ENCODE measurements at places on chromosomes 16 and 17.

GRCh38 chr16:85759631-85760419 lies 8.9 kb upstream of the C16orf74 start:
- no peak for DNase-seq

DNA sequence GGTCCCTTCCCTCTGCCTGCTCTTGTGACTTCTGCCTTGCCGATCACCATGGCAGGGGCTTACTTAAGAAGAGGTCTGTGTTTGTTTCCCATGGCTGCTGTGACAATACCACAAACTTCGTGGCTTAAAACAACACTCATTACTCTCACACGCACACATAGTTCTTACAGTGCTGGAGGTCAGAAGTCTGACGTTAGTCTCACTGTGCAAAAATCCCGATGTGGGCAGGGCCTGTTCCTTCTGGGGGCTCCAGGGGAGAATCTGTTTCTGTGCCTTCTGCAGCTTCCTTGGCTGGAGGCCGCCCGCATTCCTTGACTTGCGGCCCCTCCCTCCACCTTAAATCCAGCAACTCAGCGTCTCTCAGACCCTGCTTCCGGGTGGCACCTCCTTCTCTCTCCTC lies 249.2 kb upstream of the GSE1 start:
- DNase-seq: no peak

DNA sequence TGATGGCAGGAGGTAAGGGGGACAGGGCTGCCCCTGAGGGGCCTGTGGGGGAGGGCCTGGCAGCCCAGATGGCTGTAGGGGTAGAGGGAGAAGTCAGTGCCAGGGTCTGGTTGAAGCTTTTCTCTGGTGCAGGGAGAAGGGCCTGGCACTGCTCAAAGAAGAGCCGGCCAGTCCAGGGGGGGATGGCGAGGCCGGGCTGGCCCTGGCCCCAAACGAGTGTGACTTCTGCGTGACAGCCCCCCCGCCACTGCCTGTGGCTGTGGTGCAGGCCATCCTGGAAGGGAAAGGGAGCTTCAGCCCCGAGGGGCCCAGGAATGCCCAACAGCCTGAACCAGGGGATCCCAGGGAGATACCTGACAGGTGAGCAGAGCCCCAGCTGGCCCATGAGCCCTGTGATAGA lies 2.8 kb upstream of the NOL3 start:
- no peak for DNase-seq

GRCh38 chr16:72137380-72138063 lies 34.4 kb downstream of the PMFBP1 start:
- no peak for DNase-seq

DNA sequence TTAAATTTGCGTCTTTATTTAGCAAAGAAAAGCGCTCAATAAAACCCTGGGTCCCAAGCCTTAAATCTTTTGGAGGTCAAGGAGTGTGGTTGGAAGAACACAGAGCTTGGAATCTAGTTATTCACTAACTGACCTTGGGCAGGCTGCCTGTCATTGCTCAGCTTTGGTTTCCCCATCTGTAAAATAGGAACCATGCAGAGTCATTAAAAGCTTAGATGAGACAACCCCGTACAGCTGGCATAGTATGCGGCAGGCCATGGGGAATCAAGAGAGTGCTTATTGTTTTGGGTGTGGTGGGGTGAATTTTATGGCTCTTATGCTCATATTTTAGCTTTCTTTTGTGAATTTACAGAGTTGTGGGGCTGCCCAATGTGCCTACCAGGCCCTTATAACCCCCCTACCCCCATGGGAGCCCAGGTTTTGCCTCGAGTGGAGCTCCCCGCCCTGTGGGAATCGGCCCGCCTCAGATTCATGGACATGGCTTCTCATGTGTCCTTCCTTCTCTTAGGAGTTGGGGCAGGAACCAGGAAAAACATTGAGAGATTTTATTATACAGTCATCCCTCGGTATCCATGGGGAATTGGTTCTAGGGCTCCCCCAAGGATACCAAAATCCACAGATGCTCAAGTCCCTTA lies 113.5 kb downstream of the CLEC16A start:
- no peak for DNase-seq

- no peak for DNase-seq
Measured at GRCh38 chr17:42185621-42185930, 324 bp upstream of the HCRT start.

- DNase-seq: no peak
Measured at GRCh38 chr16:70677499-70678120, 8.2 kb downstream of the MTSS2 start.

- no peak for DNase-seq
Measured at GRCh38 chr17:78107457-78107856, 21.1 kb downstream of the TMC6 start.

DNA sequence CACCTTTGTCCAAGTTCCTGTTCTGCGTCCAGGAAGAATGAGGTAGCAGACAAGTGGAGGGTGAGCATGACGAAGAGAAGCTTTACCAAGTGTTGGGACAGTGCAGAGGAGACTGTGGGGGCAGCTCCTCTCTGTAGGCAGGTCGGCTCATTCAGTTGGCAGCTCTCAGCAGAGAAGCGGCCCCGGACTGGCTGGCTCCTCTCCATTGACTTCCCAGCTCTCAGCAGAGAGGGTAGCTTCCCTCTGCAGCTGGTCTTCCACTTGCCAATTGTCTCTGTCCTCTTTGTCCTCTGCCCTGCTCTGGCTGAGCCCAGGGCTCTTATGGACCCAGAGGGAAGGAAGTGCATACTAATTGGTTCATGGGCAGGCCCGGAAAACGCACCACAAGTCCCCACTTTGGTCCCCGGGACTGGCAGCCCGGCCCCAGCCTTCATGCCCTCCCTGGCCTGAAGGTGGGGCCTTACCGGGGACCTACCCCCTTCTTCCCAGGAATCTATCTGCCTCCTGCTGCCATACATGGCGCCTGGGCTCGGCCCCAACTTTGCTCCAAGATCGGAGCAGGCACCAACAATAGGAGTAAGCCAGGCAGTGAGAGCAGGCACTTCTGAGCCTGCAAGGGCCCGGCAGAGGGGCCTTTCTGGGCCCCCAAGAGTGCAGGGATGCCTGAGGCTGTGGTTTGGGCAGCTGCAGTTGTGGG lies 10.1 kb downstream of the KCTD5 start:
- no peak for DNase-seq

DNA sequence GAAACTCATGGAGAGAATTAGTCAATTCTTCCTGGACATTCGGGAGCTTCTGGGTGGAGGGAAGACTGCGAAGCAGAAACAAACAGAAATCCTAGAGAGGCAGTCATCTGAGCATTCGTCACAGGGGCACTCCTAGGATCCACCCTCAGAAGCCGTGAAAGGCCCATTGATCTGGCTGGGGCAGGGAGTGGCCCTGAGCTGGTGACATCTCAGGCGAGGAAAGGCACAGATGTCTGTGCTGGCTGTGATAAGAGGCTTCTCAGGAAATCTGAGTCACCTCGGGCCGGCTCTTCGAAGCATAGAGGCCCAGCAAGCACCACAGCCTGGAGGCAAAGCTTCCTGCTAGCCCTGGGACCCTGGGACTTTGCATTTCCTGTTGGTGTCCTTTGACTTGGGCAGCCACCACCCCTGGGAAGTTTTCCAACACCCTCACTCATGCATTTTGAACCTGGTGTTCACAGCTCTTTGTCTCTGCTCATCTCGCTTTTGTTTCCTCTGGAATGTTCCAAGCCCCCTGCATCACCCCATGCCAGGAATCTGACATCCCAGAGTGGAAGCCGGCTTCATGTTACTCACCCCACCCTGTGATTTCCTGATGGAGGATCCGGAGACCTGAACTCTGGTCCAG lies 23.3 kb upstream of the CDRT4 start:
- no peak for DNase-seq

DNA sequence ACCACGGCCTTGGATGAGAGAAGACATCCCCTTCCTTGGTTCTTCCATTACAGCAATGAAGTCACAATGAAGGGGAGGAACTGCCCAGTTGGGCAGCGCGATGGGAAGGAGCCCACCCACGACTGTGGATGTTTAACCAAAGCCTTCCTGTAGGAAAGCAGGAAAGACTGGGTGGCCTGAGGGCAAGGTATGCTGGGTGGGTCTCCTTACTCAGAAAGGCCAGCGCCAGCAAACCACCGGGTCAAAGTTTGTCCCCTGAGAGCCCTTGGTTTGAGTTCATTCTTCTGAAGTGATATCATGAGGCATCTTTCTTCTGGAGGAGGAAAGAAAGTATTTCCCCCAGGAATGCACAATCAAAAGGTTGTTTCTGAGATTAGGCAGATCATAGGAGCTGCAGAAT lies 105.2 kb downstream of the C16orf95 start:
- no peak for DNase-seq

DNA sequence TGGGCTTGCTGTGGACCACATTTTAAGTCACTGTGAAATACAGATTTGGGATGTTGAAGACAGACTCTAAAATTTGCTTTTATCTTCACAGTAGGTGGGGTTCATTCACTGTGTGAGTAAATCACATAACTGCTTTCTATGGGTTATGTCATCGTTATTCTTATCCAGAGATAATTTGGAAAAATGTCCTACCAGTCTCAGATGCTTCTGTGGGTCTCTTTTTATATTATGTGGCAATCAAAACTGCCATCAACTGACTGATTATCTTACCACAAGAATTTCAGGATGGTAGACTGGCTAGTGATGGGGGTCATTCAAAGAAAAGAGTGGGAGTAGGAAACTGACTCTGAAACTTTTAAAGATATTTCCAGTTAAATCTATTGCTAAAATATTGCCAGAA lies 3.1 kb downstream of the HSBP1 start:
- no peak for DNase-seq

- no peak for DNase-seq
Measured at GRCh38 chr17:15928286-15928785, 16.6 kb upstream of the ADORA2B start.

GRCh38 chr16:56329887-56330286 lies 95.5 kb downstream of the AMFR start:
- DNase-seq: no peak

GRCh38 chr16:51045186-51045585 lies 105.9 kb downstream of the SALL1 start:
- no peak for DNase-seq

- DNase-seq: no peak
Measured at GRCh38 chr17:45313996-45314740, 2.7 kb downstream of the MAP3K14 start.

DNA sequence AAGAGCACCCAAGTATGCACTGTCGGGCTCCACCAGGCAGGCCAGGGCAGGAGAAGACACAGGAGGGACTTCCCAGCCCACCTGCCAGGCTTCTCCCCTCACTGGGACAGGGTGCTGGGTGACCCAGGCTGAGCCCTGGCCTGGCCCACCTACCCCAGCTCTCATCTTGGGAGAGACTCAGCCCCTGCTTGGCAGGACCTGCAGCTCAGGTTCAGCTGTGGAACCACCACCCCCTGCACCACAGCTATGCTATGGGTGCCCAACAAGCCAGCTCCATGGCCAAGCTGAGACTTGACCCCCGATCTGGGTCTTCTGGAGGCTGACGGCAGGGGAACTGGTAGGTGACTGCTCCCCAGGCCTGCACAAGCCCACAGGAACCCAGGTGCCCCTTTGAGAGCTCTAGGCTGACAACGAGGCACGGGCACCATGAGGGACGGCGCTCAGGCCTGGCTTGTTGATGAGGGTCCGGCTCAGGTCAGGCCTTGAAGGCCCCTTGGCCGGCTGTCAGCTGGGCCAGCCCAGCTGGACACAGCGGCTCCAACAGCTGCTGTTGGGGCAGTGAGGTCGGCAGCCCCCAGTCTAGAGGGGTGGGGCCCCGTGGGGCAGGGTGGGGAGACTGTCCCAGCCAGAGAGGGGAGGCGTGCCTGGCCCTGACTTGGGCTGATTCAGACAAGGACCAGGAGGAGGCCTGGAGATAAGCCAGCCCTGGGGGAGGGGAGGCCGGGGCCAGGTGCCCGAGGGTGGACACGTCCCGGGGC lies 4.6 kb downstream of the RPUSD1 start:
- DNase-seq: no peak

Data from stimulated activated CD8-positive, alpha-beta memory T cell treated with anti-CD3 and anti-CD28 coated beads, Interleukin-7, amount 100 ng/mL, for 4 hours (primary cell).